ENCODE measurements at places on chromosomes 4 and X.

DNA sequence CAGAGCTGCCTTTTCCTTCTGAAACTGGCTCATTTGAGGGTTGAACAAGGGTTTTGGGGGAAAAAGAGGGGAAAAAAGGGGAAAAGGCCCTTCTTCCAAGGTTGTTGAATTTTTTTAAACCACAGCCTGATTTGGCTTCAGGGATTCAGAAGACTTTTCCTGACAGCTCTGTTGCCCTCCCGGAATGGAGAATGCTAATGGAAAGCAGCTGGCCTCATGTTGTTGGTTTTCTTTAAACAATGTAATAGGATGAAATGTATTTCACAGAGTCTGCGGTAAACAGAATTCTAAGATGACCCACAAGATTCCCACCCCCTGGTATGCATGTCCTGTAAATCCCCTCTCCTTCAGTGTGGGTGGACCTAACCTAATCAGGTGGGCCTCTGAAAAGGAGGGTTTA, 3.3 kb upstream of the KIAA1210 start:
- H3K4me1 ChIP-seq, result no peaks in the 10 kb centered on the region
- no peaks in the 10 kb centered on the region for H3K27me3 ChIP-seq
- H3K36me3 ChIP-seq, result no peaks in the 10 kb centered on the region
- no peak overlapping the region for H3K4me3 ChIP-seq

DNA sequence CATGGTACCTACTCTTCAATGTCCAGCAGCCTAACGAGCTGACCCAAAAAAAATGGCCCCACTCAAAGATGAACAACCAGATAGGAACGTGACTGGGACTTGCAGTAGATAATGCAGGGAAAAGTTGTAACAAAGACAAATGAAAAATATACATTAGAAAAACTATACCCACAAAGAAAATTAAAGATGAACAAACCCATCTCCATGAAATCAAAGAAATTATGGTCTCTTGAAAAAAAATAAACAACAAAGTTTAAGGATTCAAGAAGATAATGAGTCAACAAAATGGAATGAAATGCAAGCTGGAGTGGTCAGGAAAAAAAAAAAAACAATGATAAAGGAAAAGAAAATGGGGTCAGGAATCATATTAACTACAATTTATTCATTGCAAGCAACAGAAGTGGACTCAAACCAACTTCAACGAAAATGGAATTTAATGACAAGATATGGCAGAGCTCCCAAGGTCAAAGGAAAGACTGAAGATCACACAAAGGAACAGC, 309.8 kb upstream of the GALNT7 start:
- H3K4me3 ChIP-seq, result no peak overlapping the region
- no peaks in the 10 kb centered on the region for H3K27me3 ChIP-seq
- no peak overlapping the region for H3K27ac ChIP-seq
- no peaks in the 10 kb centered on the region for H3K36me3 ChIP-seq
- no peak for DNase-seq

DNA sequence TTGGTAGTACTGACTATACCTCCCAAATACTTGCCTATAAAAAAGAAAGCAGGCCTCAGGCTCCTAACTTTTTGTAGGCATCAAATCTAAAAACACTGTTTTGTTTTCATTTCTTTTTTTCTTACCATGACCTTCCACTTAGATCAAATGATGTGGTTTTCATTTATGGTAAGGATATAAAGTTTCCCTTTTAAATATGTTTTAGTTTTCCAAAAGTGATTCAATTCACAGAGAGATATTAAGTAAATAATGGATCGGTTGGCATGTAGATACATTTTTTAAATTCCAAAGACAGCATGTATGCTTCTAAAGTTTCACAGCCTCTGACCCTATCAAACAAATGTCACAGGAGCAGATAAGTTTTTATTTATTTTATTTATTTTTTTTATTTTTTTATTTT, 23.9 kb downstream of the EFHC2 start:
- DNase-seq, result no peak
- H3K36me3 ChIP-seq, result no peaks in the 10 kb centered on the region
- no peaks in the 10 kb centered on the region for H3K4me1 ChIP-seq
- H3K27me3 ChIP-seq, result no peaks in the 10 kb centered on the region
- H3K4me3 ChIP-seq, result no peak overlapping the region

DNA sequence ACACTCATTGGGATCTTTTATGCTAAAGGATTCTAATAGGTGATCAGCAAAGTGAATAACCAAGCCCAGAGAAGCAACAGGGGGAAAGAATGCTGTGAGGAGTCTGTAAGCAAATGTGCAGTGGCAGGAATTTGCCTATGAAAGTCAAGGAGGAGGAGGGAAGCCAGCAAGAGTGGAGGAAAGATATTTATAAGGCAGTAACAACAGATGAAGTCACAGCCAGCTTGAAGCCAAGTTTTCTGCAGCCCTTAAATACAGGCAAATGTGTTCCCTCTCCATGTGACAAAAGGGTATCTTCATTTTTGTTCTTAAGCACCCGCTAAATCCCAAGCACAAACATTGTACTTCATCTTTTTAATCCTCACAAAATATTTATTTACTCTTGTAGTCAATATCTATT, 275.0 kb upstream of the CLNK start:
- H3K36me3 ChIP-seq, result no peaks in the 10 kb centered on the region
- no peak overlapping the region for H3K4me3 ChIP-seq
- H3K4me1 ChIP-seq, result no peaks in the 10 kb centered on the region
- H3K27ac ChIP-seq, result no peak overlapping the region
